ENCODE measurements at places on chromosomes 16 and 17.

- no peak for DNase-seq
These were observed 18.8 kb downstream of the LRRC36 start for GRCh38 chr16:67345401-67345800.

DNA sequence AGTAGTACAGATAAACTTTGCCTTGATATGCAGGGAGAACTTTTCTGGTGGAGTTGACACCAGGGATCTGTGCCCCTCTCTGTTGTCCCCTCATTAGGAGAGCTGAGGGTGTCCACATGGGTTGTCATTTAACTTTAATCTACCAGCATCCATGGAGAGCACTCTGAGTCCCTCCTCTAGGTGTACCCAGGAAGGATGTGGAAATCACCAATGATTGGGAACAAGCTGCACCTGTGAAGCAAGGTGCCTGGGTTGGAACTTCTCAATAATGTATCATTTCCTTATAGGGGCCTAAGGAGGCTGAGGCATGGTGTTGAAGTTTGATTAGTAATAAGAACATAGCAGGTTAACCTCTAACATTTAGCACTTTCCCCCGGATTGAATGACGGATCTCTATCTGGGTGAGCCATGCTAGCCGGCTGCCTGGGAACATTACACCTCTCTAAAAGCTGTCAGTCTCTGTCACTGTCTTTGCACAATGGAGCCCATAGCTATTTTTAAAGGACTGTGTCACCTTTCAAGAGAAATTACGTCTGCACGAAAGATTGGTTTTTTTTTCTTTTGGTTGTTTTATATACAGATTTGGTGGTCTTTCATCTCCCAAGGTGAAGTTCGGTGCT lies 239.3 kb downstream of the MAF start:
- DNase-seq = no peak

- no peak for DNase-seq
These were observed 20.5 kb downstream of the PLCD3 start for GRCh38 chr17:45111850-45112249.

DNA sequence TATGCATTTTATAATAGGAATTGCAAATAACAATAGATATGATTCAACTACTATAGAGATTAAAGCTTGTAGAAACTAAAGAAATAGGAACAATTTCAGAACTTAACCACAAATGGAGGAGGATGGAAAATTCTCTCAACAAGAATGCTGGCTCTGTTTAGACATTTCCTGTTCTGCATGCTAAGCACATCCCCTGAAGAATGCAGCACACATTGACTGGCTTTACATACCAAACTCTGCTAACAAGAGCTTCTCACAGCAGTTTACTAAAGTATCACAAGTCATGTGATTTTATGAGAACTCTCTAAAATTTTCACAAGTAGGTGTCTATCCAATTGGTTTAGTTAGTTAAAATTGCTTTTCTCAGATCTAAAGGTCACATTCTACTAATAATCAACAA lies 85.2 kb downstream of the SPAG9 start:
- no peak for DNase-seq

DNA sequence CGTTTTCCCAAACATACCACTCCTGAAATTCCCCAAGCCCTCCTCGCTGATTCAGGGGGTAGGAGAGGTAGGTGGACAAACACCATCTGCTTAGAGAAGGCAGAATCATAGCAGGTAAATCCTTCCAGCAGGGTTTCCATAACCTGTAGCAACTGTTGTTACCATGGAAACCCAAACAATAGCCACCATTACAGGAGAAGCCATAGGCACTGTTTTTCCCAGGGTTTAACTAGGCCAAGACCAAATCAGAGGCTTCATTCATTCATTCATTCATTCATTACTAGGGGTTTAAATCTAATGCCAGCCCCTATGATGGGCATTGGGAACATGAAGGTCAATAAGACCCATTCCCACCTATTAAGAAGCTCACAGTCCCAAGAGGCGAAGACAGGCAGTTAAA lies 25.5 kb upstream of the CIITA start:
- peak; percentile 1 for DNase-seq

DNA sequence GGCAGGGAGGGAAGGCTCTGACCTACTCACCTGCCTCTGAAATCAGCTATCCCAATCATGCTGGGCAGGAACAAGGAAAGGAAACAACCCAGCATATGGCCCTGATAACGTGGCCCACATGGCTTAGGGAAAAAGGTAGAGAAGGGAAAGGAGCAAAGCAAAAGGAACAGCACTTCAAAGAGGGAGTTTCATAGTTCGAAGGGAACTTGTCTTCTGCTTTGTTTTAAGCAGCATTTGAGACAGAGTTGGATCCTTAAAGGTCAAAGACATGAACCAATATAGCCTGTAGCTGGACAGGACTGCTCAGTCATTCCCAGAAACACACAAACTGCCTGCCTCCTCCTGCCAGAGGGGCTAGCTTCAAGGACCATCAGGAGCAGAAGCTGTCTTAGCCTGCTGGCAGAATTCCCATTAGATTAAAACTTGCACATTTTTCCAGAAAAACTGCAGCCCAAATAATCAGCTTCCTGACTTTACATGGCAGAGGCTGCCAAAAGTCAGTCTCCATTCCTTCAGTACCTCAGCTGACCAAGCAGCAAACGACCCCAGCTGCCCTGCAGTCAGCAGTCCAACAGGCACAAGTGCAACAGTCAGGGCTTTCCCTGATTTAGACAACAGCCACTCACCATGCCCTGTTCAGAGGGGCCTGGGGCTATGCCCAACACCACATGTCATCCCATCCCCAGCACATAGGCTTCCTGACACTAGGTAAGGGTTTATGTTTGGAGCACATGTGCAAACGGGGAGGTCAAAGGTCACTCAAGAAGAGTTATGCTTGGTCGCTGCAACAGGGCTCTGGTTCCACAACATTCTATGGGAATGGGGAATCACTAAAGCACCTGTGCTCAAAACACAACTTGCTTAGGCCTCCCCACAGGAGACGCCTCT lies 32.5 kb downstream of the RANBP10 start:
- DNase-seq = no peak

GRCh38 chr17:42198897-42199296 lies 4.6 kb upstream of the GHDC start:
- DNase-seq = no peak

- DNase-seq = peak; percentile 74
These were observed 126.3 kb downstream of the ZFHX3 start for GRCh38 chr16:72921620-72922019.

- no peak for DNase-seq
These were observed 20.3 kb downstream of the SPNS3 start for GRCh38 chr17:4453812-4454591.

GRCh38 chr16:85554889-85555718 lies 58.0 kb upstream of the GSE1 start:
- DNase-seq = peak; percentile 74

GRCh38 chr16:11742093-11742535 lies 543 bp downstream of the TXNDC11 start:
- peak; percentile 36 for DNase-seq

- no peak for DNase-seq
These were observed 31.3 kb downstream of the SPOP start for GRCh38 chr17:49646391-49647255.

DNA sequence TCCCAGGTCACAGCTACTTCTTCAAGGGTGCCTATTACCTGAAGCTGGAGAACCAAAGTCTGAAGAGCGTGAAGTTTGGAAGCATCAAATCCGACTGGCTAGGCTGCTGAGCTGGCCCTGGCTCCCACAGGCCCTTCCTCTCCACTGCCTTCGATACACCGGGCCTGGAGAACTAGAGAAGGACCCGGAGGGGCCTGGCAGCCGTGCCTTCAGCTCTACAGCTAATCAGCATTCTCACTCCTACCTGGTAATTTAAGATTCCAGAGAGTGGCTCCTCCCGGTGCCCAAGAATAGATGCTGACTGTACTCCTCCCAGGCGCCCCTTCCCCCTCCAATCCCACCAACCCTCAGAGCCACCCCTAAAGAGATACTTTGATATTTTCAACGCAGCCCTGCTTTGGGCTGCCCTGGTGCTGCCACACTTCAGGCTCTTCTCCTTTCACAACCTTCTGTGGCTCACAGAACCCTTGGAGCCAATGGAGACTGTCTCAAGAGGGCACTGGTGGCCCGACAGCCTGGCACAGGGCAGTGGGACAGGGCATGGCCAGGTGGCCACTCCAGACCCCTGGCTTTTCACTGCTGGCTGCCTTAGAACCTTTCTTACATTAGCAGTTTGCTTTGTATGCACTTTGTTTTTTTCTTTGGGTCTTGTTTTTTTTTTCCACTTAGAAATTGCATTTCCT lies 3.4 kb upstream of the LPCAT2 start:
- DNase-seq = no peak

DNA sequence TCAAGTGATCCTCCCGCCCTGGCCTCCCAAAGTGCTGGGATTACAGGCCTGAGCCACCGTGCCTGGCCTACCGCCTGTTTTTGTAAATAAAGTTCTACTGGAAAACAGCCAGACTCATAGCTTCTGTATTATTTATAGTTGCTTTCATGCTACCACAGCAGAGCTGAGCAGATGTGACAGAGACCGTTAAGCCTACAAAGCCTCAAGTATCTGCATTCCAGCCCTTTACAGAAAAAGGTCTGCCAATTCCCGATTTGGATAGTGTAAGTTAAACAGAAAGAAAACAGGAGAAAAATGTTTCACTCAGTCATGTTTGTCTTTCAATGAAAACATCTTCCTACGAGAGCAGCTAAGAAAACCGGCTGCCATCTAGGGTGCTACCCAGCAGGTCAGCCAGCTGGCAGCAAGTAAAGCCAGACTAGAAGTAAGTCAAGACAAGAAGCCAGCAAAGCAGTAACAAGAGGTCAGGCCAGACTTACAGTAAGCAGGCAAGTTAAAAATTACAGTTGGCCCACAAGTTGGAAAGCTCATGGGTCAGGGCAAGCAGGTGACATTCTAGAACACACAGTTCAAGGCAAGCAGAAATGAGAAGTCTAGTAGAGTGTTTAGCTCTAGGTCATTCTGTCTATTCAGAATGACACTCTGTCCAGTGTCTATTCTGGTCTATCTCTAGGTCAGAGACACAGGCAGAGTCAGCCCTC lies 17.7 kb downstream of the NCBP3 start:
- no peak for DNase-seq

GRCh38 chr16:78045865-78046581 lies 23.7 kb downstream of the CLEC3A start:
- DNase-seq = no peak

DNA sequence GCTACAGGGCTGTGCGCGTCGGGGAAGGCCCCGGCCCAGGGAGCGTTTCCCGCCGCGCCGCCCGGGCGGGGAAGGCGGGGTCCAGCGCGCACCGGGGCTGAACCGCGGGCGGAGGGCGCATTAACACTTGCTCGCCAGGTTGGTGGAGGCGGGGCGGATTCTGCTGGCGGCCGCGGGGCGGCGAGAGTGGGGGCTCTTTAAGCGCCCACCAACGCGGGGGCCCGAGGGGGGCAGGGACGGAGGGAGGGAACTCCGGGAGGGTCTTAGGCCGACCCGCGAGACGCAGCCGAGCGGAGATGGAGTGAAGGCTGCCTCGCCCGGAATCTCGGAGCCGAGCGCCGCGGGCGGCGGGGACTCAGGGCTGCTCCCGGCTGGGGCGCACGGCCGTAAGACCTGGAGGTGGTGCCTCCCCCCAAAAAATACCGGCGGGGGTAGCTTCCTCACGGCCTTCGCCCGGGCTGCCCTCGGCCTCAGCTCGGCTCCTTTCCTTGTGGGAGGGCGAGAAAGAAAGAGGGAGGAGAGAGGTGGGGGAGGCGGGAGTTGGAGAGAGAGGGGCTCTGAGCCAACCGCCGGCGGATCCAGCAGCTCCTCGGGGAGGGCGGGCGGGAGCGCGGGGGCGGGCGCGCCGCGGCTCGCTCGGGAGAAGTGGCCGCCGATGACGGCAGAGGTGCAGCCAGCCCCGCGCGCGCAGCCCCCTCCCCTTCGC lies 415 bp upstream of the FOXF1 start:
- DNase-seq = no peak

- no peak for DNase-seq
These were observed 7.1 kb upstream of the BAIAP2 start for GRCh38 chr17:81027591-81028505.

- DNase-seq = no peak
These were observed 2.8 kb upstream of the SOCS1 start for GRCh38 chr16:11258553-11259492.

- no peak for DNase-seq
These were observed 13.5 kb upstream of the CACNG4 start for GRCh38 chr17:66950886-66951604.

GRCh38 chr16:49350265-49351095 lies 23.1 kb upstream of the C16orf78 start:
- DNase-seq = peak; percentile 22

DNA sequence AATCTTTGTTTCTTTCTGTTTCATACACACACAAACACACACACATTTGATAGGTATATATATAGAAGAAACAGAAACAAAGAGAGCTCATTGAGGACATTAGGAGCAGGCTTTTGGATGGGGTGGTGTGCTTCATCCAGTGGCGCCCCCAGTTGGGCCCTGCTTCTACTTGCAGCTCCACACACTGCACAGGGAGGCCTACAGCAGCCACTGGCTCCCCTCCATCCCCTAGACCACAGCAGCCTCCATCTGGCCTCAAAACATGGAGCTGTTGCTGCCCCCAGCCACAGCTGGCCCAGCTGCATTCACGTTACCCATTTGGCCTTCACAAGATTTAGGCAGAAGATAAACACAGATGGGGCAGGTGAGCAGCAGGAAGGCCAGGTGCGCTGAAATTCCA lies 33.1 kb upstream of the NF1 start:
- no peak for DNase-seq

- no peak for DNase-seq
These were observed 1.8 kb upstream of the WDR90 start for GRCh38 chr16:647173-647902.

DNA sequence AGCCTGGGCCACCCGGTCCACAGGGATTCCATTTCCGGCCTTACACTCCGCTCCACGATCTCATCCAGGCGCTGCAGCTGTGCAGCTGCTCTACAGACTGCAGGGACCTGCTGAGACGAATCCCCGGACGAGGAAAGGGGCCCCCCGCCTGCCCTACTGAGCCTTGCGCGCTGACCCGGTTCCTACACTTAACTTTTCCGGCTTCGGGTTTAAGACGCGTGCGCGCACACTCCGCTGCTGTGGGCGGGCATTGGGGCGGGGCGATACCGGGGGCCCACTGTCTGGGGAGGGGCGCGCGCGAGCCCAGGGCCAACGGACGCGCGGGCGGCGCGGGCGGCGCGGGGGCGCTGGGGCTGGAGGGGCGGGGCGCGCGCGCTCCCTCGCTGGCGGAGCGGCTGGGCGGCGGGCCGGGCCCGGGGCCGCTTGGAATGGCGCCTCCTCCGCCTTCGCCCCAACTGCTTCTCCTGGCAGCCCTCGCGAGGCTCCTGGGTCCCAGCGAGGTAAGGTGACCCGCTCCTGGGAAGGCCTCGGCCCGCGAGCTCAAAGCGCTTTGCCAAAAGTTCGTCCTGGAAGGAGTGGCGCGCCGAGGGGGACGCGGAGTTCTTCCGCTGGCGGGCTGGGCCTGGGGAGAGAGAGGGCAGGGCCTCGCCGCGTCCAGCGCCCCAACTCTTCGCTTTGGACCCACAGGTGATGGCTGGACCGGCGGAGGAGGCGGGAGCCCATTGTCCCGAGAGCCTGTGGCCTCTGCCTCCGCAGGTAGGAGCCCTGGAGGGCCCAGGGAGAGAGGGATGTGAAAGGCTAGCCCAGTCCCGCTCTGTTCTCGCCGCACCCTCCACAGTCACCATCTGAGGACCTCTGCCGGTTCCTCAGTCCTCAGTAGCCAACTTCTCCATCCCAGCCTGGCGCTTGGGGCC lies at the start of gene TP53I13:
TSS of gene TP53I13 (plus strand) at position 371 of the 914 bp plus-strand sequence. CDS start at position 429, 58 bp downstream.
- DNase-seq = peak; percentile 73

GRCh38 chr16:58847902-58848661 lies 114.0 kb upstream of the GOT2 start:
- no peak for DNase-seq

All from NCI-H345 (cell line).